OCI-LY7 (cell line): ENCODE measurements at places on chromosomes 2 and 18.

DNA sequence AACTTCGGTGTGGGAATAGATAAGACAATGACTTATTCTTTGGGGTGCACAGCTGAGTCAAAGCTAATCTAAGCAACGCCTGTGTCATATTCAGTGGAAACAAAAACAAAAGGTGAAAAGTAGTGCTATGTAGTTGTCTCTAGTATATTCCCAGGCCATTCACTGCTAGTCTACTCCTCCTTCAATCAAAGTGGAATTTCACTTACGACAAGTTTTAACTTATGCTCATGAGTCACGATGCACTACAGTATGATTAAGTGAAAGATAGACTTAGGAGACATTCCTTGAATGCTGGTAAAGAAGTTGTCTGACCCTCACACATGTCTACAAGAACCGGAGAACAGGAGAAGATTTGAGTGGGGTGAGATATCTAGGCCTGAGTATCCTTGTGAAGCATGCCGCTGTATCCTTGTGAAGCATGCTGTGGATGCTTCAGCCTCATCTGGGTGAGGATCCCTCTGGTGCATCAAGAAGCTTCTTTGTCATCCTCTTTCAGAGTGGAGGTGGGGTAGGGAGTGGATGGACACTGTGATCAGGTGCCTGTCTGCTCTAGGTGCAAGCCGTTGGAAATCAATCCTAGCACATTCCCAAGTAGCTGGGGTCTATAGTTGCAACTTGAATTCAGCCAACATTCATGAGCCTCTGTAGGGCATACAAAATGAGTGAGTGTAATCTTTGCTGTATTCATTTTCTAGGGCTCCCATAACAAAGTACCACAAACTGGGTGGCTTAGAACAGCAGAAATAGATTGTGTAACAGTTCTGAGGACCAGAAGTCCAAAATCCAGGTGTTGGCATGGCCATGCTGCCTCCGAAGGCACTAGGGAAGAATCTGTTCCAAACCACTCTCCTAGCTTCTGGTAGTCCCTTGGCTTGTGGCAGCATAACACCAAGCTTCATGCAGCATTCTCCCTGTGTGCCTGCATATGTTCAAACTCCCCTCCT lies 173.5 kb upstream of the FN1 start:
- DNase-seq, result no peak

DNA sequence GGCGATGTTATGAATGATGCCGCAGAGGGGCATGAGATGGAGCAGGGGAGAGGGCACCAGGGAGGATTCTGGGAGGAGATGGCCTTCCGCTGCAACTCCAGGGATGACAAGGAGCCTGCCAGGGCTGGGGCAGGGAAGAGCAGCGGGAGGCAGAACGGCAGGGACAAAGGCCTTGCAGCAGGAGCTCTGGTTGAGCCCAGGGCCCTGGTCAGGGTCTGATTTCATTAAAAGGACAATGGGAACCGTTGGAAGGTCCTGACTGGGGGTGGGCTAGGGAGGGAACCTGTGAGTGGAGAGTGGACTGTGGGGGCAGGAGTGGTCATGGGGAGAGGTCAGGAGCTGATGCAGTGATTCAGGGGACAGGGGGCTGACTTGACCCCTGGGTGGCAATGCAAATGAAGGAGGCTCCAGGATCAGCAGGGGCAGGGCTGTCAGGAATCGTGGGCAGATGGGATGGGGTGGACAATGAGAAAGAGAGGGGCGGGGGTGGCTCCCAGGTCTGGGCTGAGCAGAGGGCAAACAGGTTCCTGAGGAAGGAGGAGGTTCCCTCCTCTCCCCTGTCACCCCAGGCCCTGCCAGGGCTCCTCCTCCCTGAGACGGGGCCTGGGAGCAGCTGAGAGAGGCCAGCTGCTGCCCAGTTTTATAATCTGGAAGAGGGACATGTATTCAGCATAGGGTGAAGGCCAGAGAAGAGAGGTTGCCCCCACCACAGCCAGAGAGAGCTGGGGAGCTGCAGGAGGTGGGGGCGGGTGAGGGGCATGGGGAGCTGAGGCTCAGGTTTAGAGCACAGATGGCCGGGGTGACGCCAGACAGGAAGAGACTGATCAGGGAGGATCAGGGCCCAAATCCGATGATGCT lies 7.3 kb upstream of the DUSP2 start:
- peak; percentile 35 for DNase-seq

GRCh38 chr2:4528773-4529172 lies 825.4 kb downstream of the DCDC2C start:
- DNase-seq, result no peak

GRCh38 chr2:96891591-96892333 lies 21.9 kb upstream of the SEMA4C start:
- no peak for DNase-seq

- no peak for DNase-seq
Measured at GRCh38 chr2:127392133-127392827, 4.5 kb upstream of the MAP3K2 start.

DNA sequence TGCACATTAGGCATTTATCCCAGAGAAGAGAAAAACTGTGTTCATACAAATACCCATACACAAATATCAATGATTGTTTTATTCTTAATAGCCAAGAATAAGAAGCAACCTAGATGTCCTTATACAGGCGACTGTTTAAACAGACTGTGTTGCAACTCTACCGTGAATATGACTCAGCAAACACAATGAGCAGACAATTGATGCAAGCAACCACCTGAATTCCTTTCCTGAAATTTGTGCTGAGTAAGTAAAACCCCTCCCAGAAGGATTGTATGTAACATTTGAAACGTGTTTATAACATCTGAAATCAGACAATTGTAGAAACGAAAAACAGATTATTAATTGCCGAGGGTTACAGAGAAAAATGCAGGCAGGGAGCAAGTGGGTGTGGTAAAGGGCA lies 621.9 kb upstream of the SOX11 start:
- no peak for DNase-seq

DNA sequence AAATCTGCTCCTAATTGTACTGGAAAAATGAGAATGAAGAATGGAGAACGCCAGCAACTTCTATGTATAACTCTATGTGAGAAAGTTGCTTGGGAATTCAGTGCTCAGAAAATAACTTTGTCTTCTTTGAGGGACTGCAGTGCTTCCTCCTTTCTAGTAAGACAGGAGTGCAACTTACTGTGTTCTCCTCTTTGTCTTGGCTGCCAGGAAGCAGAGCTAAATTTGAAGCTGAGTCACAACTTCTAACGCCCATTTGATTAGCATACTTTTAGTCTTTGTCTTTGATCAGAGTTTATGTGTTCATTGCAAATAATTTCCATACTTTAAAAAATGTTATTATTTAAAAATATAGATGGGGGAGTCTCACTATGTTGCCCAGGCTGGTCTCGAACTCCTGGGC lies 6.6 kb downstream of the ARHGAP25 start:
- DNase-seq, result peak; percentile 41

DNA sequence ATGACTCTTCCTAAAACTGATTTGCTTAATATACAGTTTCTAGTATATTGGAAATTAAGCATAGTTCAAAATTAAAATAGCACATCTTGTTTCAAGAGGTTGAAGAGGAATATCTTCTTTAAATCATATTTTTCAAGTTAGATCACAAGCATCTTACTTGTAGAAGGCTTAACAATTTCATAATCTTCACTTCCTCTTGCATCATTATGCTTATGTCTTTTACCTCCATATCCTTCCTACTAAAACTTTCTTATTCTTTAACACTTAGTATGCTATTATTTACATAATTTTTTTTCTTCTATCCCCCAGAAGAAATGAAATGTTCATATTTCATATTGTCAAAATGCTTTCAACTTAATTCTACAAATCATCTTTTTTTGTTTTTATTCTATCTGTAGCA lies 1354.9 kb upstream of the TMEFF2 start:
- no peak for DNase-seq

DNA sequence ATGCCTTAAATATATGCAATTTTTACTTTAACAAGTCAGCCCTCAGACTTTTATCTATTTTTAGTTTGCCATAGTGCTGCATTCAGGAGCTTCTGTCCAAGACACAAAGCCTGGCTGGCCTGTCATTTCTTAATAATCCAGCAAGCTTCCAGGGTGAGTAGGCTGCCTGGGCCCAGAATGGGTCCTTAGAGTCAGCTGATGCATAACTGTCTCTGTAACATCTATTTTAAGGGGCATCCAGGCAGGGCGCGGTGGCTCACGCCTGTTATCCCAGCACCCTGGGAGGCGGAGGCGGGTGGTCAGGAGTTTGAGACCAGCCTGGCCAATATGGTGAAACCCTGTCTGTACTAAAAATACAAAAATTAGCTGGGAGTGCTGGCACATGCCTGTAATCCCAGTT lies 11.8 kb upstream of the GNLY start:
- no peak for DNase-seq

GRCh38 chr2:224570328-224570993 lies 14.7 kb downstream of the CUL3 start:
- no peak for DNase-seq

GRCh38 chr18:62069556-62069955 lies 117.3 kb downstream of the PIGN start:
- no peak for DNase-seq

GRCh38 chr2:200679535-200679934 lies 93.7 kb downstream of the AOX1 start:
- no peak for DNase-seq

DNA sequence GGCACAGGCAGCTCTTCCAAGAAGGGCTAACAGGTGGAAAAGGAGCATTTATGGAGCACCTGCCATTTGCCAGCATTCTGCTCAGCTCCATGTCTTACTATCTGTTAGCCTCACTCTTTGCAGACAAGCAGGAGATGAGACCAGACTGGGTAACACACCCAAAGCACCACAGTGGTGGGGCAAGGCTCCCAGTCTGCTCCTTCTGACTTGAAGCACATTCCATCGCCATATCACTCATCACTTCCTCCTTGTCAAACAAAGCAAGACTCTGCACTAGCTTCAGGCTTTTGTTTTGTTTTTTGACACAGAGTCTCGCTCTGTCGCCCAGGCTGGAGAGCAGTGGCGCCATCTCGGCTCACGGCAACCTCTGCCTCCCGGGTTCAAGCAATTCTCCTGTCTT lies 182.8 kb downstream of the MGAT5 start:
- DNase-seq, result no peak

DNA sequence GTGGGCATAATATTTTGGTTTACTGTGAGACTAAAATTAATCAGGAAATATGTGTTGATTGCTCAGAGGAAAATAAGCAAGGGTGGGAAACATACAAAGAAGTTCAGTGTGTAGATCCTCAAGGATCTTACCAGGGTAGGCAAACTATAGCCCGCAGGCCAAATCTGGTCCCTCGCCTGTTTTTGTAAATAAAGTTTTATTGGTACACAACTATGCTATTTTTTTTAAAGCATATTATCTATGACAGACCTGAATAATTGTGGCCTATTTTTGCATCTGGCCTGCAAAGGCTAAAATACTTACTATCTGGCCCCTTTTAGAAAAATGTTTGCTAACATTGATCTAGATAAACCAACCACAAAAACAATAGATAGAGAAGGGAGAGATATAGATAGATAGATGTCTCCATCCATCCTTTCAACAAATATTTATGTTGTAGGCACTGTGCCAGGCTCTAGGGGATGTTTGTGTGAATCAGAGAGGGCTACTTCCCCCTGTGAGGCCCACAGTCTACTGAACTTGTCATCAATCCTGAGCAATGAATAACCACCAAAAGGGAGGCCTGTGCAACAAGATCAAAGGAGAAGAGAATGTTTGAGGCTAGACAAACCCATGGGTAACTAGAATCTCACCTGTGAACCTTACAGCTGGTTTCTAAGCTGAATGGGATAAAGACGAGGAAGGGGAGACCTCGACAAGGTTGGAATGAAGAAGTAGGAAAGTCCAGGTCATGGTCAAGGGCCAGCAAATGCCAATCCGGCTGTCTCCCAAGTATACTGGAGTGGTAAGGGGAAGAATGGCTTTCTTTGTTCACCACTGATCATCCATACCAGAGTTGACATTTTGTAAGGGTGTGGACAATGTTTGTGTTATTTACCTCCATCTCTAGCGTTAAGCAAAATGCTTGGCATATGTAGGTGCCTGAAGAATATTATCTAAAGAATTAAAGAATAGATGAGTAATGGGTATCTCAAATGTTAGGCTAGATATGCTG lies 23.6 kb downstream of the ALPK2 start:
- DNase-seq, result no peak

DNA sequence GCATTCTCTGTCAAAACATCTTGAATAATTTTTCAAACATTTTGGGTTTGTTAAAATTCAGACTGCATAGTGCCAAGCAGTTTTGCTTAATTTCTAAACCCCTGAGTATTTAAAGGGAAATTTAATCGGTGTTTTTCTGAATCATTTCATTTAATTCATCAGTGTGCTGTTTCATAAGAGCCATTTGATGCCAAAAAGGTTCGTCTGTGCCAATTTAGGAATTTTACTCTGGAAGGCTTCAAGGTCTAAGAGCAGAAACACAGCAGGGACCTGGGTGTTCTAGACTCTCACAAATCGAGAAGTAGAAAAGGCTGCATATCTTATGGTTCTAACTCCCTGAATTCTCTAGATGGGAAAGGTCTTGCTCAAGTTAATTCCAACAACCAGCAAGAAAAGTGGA lies 311.9 kb upstream of the NT5C1B start:
- DNase-seq, result no peak

DNA sequence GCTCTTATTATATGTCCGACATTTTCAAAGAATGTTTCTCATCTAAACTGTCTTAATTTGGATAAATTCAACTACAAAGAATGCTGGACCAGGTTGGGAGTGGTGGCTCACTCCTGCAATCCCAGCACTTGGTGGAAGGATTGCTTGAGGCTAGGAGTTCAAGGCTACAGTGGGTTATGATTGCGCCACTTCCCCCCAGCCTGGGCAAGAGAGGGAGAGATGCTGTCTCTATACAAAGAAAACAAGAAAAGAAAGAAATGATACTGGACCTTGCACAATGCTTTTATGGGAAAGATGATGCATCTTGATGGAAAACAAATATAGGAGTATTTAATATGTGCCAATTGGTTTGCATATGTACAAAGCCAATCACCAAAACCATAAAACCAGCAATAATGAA lies 296.7 kb downstream of the LPIN1 start:
- no peak for DNase-seq

DNA sequence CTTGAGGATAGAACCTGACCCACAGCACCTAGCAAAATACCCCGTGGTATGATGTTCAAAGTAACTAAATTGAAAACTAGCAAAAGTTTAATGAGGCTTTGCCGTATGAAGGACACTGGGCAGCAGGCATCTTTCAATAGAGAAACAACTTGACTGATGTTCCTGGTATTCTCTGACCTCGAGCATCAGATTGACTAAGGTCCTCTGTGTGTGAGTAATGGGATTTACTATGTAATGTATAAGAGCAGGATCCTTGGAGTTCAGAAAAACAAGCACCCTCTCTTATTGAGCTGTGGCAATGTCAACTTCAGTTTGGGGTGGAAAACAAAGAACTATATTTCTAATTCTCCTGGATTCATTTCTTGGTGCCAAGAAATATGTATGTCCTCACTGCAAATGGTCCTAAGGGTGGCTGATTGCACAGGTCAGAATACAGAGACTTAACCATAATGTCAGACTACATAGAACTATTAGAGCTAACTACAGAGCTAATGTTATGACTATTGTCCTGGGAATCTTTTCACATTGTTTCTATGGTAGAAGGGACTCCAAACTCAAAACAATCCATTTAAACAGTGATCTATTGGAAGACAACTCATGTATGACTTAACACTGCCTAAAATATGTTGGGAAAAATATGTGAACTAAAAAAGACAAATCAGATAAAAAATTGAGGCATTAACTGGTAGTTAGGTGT lies 4.4 kb downstream of the TNFAIP6 start:
- no peak for DNase-seq

GRCh38 chr2:217026569-217026968 lies 166.7 kb upstream of the TNP1 start:
- no peak for DNase-seq

GRCh38 chr2:10006236-10007161 lies 36.9 kb upstream of the KLF11 start:
- DNase-seq, result no peak

- peak; percentile 19 for DNase-seq
Measured at GRCh38 chr2:99181624-99182000, 628 bp downstream of the MRPL30 start.
